Dermis blood vessel endothelial cell (primary cell): ENCODE measurements at places on chromosomes 13 and 19. TPM values are rescaled to one million over a fixed set of nuclear protein-coding genes. Genes with fewer than 3 reads are reported as not detected.

DNA sequence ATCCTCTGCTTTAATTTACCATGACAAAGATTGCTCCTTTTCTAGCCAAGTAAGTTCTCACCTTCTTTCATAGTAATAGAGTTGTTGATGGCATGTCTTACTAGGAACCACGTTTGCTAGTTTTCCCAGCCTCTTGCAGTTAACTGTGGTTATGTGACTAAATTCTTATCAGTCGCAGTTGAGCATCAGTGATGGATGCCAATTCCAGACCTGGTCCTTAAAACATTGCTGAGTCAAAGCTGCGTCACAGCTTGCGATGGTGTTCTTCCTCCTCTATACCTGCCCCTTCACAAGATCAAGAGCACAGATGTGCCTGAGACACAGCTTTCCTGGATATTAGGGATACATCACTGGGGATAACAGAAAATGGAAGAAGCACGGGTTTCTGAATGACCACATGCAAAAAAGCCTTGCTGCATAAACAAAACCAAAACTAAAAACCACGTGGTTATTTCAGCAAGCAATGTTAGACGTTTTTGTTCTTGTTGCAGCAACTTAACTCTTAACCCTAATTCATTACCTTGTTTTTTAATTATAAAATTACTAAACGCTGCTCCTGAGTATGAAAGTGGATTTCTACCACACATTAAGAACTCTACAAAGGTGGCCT, 97.6 kb upstream of the DACH1 start:
- no peak for DNase-seq

GRCh38 chr13:112171570-112171965, 104.6 kb downstream of the SOX1 start:
- DNase-seq, result no peak

- DNase-seq, result no peak
These were observed 292.1 kb upstream of the MAB21L1 start for GRCh38 chr13:35768551-35768950.

DNA sequence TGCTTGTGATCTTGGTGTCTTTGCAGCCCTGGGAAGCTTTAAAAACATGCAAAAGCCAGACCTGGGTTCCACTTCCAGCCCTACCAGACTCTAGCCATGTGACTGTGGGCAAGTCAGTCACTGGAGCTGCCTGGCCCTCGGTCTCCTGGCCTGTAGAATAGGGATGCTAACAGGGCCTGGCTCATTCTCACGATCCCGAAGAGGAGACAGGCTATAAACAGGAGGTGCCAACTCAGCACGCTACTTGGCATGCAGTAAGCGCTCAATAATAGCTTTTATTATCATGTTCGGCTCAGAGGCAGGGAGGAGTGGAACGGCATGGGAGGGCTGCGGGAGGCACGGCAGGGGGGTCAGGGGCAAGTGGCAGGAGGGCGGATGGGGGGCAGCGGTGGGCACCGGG, 1.7 kb downstream of the CTXN1 start:
- DNase-seq, result no peak

- no peak for DNase-seq
These were observed 14.0 kb downstream of the B3GLCT start for GRCh38 chr13:31213651-31214289.

DNA sequence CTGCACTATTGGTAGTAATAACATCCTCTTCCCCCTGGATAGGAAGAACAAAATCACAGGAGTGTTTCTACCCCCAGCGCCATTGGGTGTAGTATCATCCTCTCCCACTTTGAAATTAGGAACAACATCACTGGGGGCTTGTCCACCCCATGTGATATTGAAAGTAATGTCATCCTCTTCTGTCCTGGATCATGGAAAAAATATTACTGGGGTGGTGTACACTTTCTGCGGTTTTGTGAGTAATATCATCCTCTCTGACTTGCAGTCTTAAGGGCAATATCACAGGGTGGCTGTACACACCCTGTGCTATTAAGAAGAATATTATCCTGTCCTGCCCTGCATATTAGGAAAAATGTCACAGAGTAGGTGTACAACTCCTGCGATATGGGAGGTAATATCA, 4.9 kb upstream of the RGCC start:
- DNase-seq, result no peak

DNA sequence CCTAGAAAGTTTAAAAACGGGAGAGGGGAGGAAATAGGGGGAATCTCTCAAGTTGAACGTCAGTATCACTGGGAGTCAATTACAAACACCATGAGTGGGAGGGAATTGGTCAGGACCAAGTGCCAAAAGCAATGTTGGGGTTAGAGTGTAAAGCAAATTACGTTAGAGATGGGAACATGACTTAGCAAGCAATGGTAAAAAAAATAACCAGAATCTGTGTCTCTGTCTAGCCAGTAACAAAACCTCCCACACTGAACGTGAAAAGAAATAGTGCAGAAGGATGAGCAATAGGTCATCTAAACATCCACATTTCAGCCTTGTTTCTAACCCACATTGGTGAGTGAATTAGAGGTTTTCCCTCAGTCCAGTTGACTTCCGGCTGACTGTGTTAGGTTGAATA, 242.2 kb downstream of the COG6 start:
- DNase-seq, result no peak

DNA sequence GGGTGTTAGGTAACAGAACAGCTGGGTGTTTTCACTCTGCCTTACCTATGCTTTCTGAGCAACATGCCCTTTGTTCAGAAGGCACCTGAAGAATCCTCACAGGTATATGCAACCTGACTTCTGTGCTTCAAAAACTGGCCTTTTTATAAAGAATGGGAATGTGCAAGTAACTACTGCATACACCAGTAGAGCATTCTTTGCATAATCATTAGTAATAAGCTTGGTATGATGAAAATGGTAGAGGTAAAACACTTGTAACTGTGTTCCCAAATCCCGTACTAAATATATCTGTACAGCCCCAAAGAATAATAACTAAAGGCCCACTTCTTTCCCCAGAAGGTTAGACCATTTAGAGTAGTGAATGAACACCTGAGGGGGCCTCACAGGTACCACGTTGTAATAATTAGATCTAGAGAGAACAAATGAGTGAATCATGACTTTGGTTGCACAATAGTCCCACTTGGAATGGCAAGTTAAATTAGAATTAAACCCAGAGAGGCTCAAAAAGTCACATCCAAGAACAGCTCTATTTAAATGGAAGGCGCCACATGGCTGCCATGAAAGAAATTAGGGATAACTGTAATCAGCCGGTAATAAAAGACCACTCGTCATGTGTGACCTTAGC, 413.9 kb downstream of the KLF12 start:
- DNase-seq, result no peak

DNA sequence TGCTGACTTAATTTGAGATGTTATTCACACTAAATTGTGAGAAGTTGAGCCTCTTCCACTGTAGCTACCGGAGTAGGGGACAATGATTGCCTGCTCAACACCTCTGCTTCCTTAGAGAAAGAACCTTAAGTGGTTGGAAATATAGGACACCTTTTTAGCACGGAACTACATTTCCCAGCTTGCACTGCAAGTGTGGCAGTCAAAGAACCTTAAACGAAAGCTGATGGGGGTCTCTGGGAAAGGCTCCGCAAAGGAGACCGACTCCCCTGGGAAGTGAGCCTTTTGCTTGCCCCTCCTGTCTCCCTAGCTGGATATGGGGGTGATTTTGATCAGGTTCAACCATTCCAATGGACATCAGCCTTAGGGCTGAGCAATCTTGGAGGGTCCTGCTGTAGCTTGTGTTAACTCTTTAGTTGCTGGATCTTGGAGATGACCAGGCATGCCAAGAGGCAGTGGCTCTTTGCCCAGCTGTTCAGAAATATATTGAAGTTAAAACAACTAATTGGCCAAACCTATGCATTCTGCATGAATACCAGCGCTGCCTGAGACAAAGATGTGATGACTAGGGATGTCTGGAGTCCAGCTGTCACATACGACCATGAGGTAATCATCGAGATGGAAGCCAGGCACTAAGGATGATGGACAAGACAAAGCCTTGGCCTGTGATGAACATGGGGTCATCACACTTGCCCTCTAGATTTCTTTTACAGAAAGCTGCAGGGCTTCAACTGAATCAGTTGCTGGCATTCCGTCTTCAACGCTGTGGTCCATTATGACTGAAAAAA, 286.5 kb downstream of the FOXO1 start:
- DNase-seq, result no peak

- no peak for DNase-seq
These were observed 427.0 kb upstream of the KLF12 start for GRCh38 chr13:74561155-74561554.

- DNase-seq, result peak; percentile 65
These were observed 16.9 kb downstream of the IZUMO4 start for GRCh38 chr19:2113439-2114211.

DNA sequence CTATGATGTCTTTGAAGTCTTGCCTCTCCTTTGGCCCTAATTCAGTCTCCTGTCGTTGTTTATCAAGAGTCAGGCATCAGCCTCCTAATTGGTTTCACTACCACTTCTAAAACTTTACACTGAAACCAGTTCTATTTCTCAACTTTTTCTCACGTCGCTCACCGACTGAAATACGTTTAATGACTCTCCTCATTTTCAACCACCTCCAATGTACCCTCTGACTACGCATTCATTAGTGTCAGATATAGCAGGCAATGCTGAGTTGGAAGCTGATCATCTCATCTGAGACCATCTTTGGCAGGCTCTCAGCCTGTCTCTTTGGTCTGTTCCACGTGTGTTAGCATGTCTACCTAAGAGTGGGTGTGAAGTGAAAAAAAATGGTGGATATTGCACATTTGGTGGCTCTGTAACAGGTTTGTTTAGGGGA, 128.1 kb downstream of the KL start:
- DNase-seq, result no peak

DNA sequence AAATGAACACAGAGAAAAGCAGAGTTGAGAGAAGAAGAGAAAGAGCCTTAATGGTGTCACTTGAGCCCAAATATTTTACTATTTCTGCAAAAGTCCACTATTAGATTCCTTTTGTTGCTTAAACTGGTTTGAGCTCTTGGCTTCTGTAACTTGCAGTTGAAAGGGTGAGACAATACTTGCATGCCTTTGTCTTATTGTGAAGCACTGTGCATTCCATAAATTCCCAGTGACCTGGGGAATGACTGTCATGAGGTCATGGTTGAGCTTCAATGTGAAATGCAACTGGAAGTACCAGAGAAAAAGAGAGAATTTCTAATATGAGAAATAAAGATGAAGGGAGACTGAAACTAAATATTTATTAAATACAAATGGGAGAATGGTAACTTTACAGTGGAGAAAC, 310.9 kb downstream of the TDRD3 start:
- DNase-seq, result no peak

The TNFRSF19 gene
- 0.09 and 0.17 TPM in 2 replicates for total RNA-seq

The FPR3 gene
- total RNA-seq, result not detected in 2 replicates
